ENCODE measurements at places on chromosomes 4 and X. TPM values are rescaled to one million over a fixed set of nuclear protein-coding genes. Genes with fewer than 3 reads are reported as not detected.

- no peaks in the 10 kb centered on the region for H3K36me3 ChIP-seq
- no peak overlapping the region for H3K27ac ChIP-seq
- H3K27me3 ChIP-seq, result no peaks in the 10 kb centered on the region
- no peaks in the 10 kb centered on the region for H3K4me1 ChIP-seq
- H3K4me3 ChIP-seq, result no peak overlapping the region
Measured at GRCh38 chrX:92260102-92260501, 480.9 kb downstream of the PCDH11X start.

DNA sequence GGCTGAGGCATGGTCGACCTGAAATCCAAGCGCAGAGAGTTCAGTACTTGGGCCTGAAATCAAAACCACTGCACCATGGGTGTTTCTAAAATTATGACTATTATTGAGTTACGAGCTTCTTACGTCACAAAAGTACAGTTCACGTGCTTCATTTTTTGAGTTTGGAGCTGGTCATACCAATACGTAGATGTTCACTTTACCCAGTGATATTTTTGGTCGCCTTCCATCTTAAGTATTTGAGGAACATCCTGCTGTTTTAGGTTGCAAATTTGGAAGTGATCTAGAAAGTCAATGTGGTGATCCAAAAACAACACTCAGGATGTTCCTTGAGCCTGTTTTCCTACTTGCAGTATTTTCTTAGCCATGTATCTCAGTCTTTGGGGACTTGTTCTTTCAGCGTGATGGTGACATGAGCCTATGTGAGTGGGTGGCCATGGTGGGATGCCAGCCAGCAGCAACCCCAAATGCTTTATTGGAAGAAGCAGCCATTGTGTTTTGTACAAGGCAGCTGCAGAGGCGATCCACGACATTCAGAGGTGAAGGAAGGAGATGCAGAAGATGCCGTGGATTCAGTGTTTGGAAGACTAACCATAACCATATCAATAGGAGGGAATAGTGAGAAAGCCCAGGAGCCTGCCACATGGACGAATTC is 28.7 kb downstream of the LDB2 start:
- no peak for DNase-seq
- no peak overlapping the region for H3K4me3 ChIP-seq
- H3K27ac ChIP-seq, result no peak overlapping the region

The PCGF3 gene
- 60.5 TPM for total RNA-seq

The SYTL4 gene
- 23.6 TPM for total RNA-seq

The BEX5 gene
- not detected for total RNA-seq

DNA sequence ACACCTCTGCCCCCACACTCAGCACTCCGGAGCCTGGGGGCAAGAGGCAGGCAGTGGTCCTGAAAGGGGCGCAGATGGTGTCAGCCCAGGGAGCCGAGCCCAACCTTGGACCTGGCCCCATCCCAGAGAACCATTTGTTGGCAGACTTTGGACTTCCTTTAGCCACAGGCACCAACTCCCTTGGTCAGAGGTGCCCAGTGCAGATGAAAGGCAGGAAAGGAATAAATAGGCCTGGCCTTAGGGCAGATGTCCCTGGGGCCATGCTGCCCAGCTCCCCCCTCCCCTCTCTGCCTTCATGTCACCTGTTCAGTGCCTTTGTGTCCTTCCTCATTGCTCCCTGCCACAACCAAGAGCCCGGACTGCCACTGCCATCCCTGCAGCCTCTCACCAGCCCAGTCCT is 52.8 kb downstream of the SEL1L3 start:
- no peak for DNase-seq
- 0 out of 2 replicates have a peak, but pooled peaks cover 5% of the 10 kb centered on the region for H3K36me3 ChIP-seq
- H3K27me3 ChIP-seq, result no peaks in the 10 kb centered on the region

- H3K27me3 ChIP-seq, result no peaks in the 10 kb centered on the region
- H3K36me3 ChIP-seq, result no peaks in the 10 kb centered on the region
- H3K4me1 ChIP-seq, result peaks cover 57% of the 10 kb centered on the region
- DNase-seq, result peak; percentile 81
- H3K27ac ChIP-seq, result no peak overlapping the region
Measured at GRCh38 chr4:1779588-1780382, 13.3 kb upstream of the FGFR3 start.

- no peaks in the 10 kb centered on the region for H3K36me3 ChIP-seq
- H3K4me1 ChIP-seq, result no peaks in the 10 kb centered on the region
- no peak overlapping the region for H3K27ac ChIP-seq
- no peak overlapping the region for H3K4me3 ChIP-seq
- H3K27me3 ChIP-seq, result no peaks in the 10 kb centered on the region
Measured at GRCh38 chrX:133859336-133859735, 126.1 kb downstream of the GPC3 start.

The SPATA18 gene
- 0.20 TPM for total RNA-seq

DNA sequence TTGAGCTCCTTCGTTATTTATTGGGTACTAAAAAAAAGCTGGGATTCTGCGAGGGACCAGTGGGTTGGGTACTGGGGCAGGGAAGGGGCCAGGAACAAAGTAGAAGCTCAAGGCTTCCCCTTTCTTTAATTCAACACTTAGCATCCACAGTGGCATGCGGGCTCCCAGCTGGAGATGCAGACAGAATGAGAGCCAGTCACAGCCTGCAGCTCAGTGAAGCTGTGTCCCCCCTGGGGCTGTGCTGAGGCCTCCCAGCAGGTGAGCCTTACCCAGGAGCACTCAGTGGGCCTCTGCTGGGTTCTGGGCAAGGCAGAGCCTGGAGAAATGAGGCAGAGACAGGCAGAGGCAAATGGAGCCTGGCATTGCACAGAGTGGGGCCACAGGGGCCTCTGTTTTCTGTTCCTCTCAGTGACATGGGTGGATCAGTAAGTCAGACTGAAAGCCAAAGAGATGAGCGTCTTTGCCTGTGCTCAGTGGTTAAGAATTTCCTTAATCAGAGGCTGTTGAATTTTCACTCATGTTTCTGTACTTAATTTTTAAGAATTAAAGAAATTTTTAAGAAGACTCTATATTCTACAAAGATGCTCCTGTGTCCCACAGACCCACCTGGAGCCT is 181.4 kb upstream of the RBPJ start:
- no peaks in the 10 kb centered on the region for H3K36me3 ChIP-seq
- no peak for DNase-seq
- H3K27me3 ChIP-seq, result no peaks in the 10 kb centered on the region
- H3K4me3 ChIP-seq, result no peak overlapping the region
- H3K27ac ChIP-seq, result no peak overlapping the region
- no peaks in the 10 kb centered on the region for H3K4me1 ChIP-seq

The EOLA2 gene
- total RNA-seq, result 44.3 TPM

DNA sequence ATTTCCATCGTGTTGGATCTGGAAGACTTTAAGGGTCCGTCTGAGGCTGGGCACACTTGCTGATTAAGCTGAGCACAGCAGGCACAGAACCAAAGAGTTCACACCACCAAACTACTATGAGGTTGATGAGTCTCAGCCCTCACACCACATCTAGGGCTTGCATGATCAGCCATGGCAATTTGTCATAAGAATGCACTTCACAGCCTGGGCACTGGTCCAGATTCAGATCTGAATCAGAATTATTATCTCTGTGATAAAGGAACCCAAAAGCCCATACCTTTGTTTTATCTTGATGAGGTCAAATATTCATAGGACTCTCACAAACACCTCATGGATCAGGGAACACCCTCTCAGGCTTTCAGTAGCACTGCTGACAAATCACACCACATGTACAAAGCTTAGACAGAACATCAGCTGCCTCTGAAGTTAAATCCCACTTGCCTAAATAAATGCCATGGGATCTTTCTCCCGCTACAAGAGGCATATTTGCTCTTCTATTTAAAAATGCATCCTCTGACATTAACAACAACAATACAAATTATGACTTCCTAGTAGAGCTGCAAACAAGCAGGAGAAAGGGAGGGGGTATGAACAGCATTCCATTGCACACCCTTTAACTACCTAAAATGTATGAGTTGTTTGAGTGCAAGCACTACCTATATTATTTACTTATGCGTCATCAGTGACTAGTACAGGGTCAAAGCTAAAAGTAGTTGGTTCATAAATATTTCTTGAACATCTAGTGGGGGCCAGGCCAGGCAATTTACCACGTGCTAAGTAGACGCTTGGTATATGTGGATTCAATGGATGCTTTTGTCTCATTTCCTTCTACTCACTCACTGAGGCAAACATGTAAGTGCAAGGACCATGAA is 186.3 kb upstream of the FGF13 start:
- peak overlapping the region; percentile 48 for H3K27ac ChIP-seq
- no peak for DNase-seq
- H3K27me3 ChIP-seq, result no peaks in the 10 kb centered on the region
- H3K36me3 ChIP-seq, result no peaks in the 10 kb centered on the region
- H3K4me3 ChIP-seq, result no peak overlapping the region

- no peaks in the 10 kb centered on the region for H3K36me3 ChIP-seq
- H3K4me3 ChIP-seq, result peak within 1 kb of the TSS; percentile 61
- peak; percentile 83 for DNase-seq
- peaks cover 38% of the 10 kb centered on the region for H3K4me1 ChIP-seq
- H3K27me3 ChIP-seq, result no peaks in the 10 kb centered on the region
- H3K27ac ChIP-seq, result peak within 1 kb of the TSS; percentile 58
Measured at GRCh38 chrX:68433155-68433980, at the start of gene OPHN1. TSS of gene OPHN1 (minus strand) at chrX:68433495. CDS start at chrX:68433020, 475 bp downstream.

DNA sequence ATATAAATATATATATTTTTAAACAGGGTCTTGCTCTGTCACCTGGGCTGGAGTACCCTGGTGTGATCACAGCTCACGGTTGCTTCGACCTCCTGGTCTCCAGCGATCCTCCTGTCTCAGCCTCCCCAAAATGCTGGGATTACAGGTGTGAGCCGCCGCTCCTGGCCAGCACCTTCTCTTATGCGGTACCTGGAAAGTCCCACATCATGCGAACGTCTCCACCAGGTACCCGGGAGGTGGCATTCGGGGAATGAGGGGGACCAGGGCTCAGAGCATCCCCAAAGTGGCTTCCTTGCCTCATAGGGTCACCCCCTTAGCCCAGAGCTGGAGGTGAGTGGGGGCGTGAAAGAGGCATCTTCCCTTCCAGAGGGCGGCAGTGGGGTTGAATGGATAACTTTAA is 84.0 kb upstream of the PPP2R3B start:
- no peak for DNase-seq
- H3K4me3 ChIP-seq, result no peak overlapping the region
- H3K4me1 ChIP-seq, result no peaks in the 10 kb centered on the region

The INPP4B gene
- 46.9 TPM for total RNA-seq

The GYPE gene
- not detected for total RNA-seq

The SHOX gene
- not detected for total RNA-seq

GRCh38 chr4:4486969-4487368 is 54.9 kb downstream of the STX18 start:
- H3K4me1 ChIP-seq, result no peaks in the 10 kb centered on the region
- DNase-seq, result no peak
- no peaks in the 10 kb centered on the region for H3K27me3 ChIP-seq
- H3K4me3 ChIP-seq, result no peak overlapping the region

The LEF1 gene
- 2.8 TPM for total RNA-seq

The TSPYL2 gene
- 26.0 TPM for total RNA-seq

DNA sequence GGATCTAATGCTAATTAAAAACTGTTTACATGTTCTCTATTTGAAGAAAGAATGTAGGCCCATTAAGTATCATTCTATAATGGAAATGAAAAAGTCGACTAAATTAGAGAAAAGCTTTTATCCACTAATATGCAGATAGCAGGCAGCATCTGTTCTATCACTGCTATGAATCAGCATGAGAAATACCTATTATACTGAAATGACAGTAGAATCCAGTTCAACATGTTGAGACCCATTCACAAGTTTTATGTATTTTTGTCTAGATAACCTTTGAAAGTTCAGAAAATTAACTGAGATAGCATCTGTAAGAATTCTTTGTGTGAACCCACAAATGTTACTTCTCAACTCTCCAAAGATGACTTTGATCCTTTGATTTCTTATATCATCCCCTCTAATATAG is 1254.4 kb upstream of the ADGRL3 start:
- no peak for DNase-seq
- no peaks in the 10 kb centered on the region for H3K36me3 ChIP-seq
- H3K4me1 ChIP-seq, result no peaks in the 10 kb centered on the region
- no peak overlapping the region for H3K4me3 ChIP-seq
- no peak overlapping the region for H3K27ac ChIP-seq

DNA sequence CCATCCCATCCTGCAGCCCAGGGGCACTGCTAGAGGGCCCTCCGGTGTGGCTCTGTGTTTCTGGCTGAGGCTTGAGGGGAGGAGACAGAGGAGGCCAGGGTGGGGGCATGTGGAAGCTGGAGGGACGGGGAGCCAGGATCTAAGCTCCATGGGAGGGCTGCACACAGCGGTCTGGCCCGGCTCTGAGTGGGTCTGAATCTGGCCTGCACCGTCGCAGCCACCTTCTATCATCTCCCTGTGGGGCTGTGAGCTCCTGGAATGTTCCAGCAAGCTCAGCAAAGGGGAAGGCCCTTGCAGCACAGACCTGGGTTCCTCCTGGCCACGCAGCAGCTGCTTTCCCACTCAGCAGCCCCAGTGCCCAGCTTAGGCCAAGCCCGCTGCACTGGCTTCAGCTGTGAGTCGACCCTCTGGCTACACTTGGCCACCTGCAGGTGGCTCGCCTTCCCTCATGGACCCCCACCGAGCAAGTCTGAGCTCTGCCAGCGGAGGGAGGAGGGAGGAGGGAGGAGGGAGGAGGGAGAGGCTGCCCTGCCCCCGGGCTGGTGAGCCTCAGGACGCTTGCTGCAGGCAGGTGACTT is 5.3 kb downstream of the NKX1-1 start:
- no peak overlapping the region for H3K27ac ChIP-seq
- no peaks in the 10 kb centered on the region for H3K4me1 ChIP-seq
- no peak for DNase-seq
- H3K36me3 ChIP-seq, result no peaks in the 10 kb centered on the region
- no peak overlapping the region for H3K4me3 ChIP-seq
- peaks cover 43% of the 10 kb centered on the region for H3K27me3 ChIP-seq

- DNase-seq, result no peak
- H3K27me3 ChIP-seq, result no peaks in the 10 kb centered on the region
- H3K27ac ChIP-seq, result no peak overlapping the region
- H3K4me3 ChIP-seq, result no peak overlapping the region
Measured at GRCh38 chr4:174520660-174521059, 1.6 kb downstream of the HPGD start.
